Pericardium fibroblast (primary cell): ENCODE measurements at places on chromosomes 7 and 10. TPM values are rescaled to one million over a fixed set of nuclear protein-coding genes. Genes with fewer than 3 reads are reported as not detected.

The SFRP4 gene
- 0.93 and 2.6 TPM in 2 replicates for total RNA-seq

The NUPR2 gene
- not detected in 2 replicates for total RNA-seq

The MMP21 gene
- not detected in 2 replicates for total RNA-seq

The C10orf120 gene
- not detected in 2 replicates for total RNA-seq

The HMX2 gene
- not detected in 2 replicates for total RNA-seq
